ENCODE measurements at places on chromosomes 12 and 14.
A peak's percentile ranks its signal among the peaks of the same experiment; 100 is the strongest.

- H3K36me3 ChIP-seq = peaks cover 3% of the 10 kb centered on the region
- H3K4me3 ChIP-seq = no peak overlapping the region
- H3K27me3 ChIP-seq = no peaks in the 10 kb centered on the region
- H3K4me1 ChIP-seq = peaks cover 9% of the 10 kb centered on the region
- no peak for DNase-seq
These were observed 88.5 kb downstream of the PAPLN start for GRCh38 chr14:73325630-73326299.

GRCh38 chr14:99479906-99480869 is at the start of gene SETD3:
TSS of gene SETD3 (minus strand) at chr14:99480859. CDS start at chr14:99465805, 15,054 bp downstream.
- peaks cover 21% of the 10 kb centered on the region for H3K4me1 ChIP-seq
- no peaks in the 10 kb centered on the region for H3K36me3 ChIP-seq
- peak within 1 kb of the TSS; percentile 94 for H3K27ac ChIP-seq
- no peaks in the 10 kb centered on the region for H3K27me3 ChIP-seq
- H3K4me3 ChIP-seq = peak within 1 kb of the TSS; percentile 94

- H3K4me3 ChIP-seq = no peak within 1 kb of the TSS
- H3K27ac ChIP-seq = no peak within 1 kb of the TSS
- no peaks in the 10 kb centered on the region for H3K4me1 ChIP-seq
- no peak for DNase-seq
These were observed at the start of gene OR6S1 for GRCh38 chr14:20641591-20641990. TSS of gene OR6S1 (minus strand) at chr14:20641691. CDS start at chr14:20641691, 0 bp downstream.

GRCh38 chr12:28110329-28110728 is 79.9 kb upstream of the CCDC91 start:
- H3K36me3 ChIP-seq = no peaks in the 10 kb centered on the region
- no peaks in the 10 kb centered on the region for H3K27me3 ChIP-seq
- DNase-seq = no peak
- H3K4me3 ChIP-seq = no peak overlapping the region
- no peaks in the 10 kb centered on the region for H3K4me1 ChIP-seq

- H3K4me3 ChIP-seq = no peak overlapping the region
- no peak for DNase-seq
- no peaks in the 10 kb centered on the region for H3K4me1 ChIP-seq
These were observed 46.2 kb downstream of the DPF3 start for GRCh38 chr14:72847721-72848120.

GRCh38 chr12:98137278-98137677 is 378.1 kb upstream of the TMPO start:
- H3K4me3 ChIP-seq = no peak overlapping the region
- no peak overlapping the region for H3K27ac ChIP-seq
- no peaks in the 10 kb centered on the region for H3K27me3 ChIP-seq
- DNase-seq = no peak

DNA sequence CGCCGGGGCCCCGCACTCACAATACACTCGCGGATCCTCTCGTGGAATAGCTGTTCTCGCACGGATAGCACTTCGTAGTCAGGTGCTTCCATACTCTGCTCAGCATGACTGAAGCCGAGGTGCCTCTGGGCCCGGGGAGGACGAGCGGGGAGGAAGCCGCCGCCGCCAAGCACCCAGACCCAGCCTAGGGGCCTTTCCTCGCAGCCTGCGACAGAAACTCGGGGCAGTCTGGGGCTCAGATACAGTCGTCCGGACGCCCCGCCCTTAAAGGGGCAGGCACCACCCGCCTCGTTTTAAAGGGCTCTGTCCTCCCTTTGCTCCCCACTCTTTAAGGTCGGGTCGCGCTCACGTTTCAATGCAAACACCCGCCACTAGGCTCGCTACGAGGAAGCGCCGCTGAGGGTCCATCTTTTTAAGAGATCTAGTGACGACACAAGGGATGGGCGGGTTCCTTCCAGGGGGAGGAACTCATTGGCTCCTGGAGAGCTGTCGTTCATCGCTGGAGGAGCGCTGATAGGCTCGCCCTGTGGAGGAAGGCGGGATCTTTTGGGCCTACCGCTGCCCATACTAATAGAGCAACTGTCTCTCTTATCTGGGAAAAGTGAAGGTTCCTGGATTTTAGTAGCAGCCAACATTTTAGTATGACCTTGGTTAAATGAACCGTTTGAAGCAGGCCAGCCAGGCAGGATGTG is at the start of gene LMBR1L:
Gene LMBR1L, minus strand, starts transcription at position 384 of the 692 bp plus-strand sequence. Its CDS starts 292 bp downstream, at position 92.
- peak; percentile 94 for DNase-seq
- H3K27ac ChIP-seq = peak within 1 kb of the TSS; percentile 94
- peaks cover 6% of the 10 kb centered on the region for H3K36me3 ChIP-seq
- H3K27me3 ChIP-seq = no peaks in the 10 kb centered on the region

- H3K4me1 ChIP-seq = peaks cover 8% of the 10 kb centered on the region
- H3K4me3 ChIP-seq = no peak overlapping the region
- no peaks in the 10 kb centered on the region for H3K27me3 ChIP-seq
- no peak overlapping the region for H3K27ac ChIP-seq
- H3K36me3 ChIP-seq = no peaks in the 10 kb centered on the region
These were observed 25.4 kb downstream of the PPM1A start for GRCh38 chr14:60274448-60274847.

GRCh38 chr14:99516156-99516870 is 35.1 kb downstream of the CCNK start:
- H3K27ac ChIP-seq = no peak overlapping the region
- H3K4me3 ChIP-seq = no peak overlapping the region
- no peak for DNase-seq
- peaks cover 5% of the 10 kb centered on the region for H3K4me1 ChIP-seq
- no peaks in the 10 kb centered on the region for H3K27me3 ChIP-seq

GRCh38 chr14:70073924-70074566 is 114.7 kb downstream of the SLC8A3 start:
- H3K27me3 ChIP-seq = no peaks in the 10 kb centered on the region
- H3K36me3 ChIP-seq = no peaks in the 10 kb centered on the region
- H3K27ac ChIP-seq = no peak overlapping the region
- DNase-seq = no peak
- no peak overlapping the region for H3K4me3 ChIP-seq

DNA sequence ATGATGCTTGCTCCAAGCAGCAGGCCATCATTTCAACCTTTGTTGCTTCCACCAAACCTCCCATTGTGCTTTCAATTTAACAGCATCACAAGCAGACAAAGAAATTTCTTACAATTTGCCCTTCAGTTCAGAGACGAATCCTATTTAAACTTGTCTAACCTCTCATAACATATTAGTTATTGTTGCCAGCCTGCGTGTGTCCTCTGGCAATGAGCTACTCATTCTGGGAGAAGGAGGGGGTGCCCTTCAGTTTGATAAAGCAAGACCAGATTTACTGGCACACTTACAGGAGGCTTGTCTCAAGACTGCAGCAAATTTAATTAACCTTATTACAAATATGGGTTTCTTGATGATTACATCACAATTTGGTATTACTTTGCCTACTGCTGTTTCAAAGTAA is 203.6 kb upstream of the SOX5 start:
- no peaks in the 10 kb centered on the region for H3K36me3 ChIP-seq
- no peaks in the 10 kb centered on the region for H3K27me3 ChIP-seq
- no peak overlapping the region for H3K4me3 ChIP-seq
- no peak for DNase-seq
- H3K27ac ChIP-seq = no peak overlapping the region
- H3K4me1 ChIP-seq = no peaks in the 10 kb centered on the region

DNA sequence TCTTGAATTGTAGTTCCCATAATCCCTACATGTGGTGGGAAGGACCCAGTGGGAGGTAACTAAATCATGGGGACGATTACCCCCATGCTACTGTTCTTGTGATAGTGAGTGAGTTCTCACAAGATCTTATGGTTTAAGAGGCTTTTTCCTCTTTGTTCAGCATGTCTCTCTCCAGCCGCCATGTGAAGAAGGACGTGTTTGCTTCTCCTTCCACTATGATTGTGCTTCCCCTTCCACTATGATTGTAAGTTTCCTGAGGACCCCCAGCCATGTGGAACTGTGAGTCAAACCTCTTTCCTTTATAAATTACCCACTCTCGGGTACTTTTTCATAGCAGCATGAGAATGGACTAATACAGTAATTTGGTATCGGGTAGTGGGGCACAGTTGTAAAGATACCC is 97.3 kb downstream of the PPP1R12A start:
- no peak for DNase-seq
- no peak overlapping the region for H3K27ac ChIP-seq
- H3K4me1 ChIP-seq = peaks cover 6% of the 10 kb centered on the region
- H3K36me3 ChIP-seq = peaks cover 3% of the 10 kb centered on the region

DNA sequence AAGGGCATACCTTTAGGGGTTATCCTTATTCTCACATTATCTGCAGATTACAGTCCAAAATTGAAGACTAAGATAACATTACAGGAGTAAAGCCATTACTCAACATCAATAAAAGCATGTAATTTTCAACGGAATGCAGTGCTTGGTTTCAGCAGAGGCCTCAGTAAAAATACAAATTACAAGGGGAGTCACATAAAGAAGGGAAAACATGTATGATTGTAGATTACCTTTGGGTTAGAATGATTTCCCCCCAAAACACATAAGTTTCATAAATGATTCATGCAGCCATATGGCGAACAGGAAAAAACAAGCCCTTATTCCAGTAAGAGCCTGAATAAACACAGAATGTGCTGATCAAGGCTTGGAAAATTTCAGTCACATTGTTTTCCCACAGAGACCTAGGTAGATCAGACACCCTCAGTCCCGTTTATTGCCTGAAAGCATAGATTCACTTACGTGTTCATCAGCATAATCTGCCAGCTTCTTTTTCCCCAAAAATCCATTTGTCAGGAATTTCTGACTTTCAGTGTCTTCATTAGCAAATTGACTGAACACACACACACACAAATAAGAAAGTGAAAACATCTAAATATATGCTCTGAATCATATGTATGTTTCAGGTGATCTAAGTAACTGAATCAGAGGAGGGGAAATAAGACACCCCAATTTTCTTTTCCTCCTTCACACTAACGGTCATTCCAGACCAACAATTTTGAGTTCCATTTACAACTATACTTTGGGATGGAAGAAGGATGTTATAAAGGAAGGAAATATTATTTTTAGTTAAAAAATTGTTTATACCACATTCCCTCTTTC is 37.5 kb downstream of the SLC38A4 start:
- no peak overlapping the region for H3K27ac ChIP-seq
- H3K4me3 ChIP-seq = no peak overlapping the region
- DNase-seq = no peak
- no peaks in the 10 kb centered on the region for H3K4me1 ChIP-seq
- no peaks in the 10 kb centered on the region for H3K27me3 ChIP-seq

GRCh38 chr12:71011261-71011660 is 90.7 kb upstream of the PTPRR start:
- no peak overlapping the region for H3K27ac ChIP-seq
- H3K36me3 ChIP-seq = no peaks in the 10 kb centered on the region
- DNase-seq = no peak
- H3K4me1 ChIP-seq = no peaks in the 10 kb centered on the region

DNA sequence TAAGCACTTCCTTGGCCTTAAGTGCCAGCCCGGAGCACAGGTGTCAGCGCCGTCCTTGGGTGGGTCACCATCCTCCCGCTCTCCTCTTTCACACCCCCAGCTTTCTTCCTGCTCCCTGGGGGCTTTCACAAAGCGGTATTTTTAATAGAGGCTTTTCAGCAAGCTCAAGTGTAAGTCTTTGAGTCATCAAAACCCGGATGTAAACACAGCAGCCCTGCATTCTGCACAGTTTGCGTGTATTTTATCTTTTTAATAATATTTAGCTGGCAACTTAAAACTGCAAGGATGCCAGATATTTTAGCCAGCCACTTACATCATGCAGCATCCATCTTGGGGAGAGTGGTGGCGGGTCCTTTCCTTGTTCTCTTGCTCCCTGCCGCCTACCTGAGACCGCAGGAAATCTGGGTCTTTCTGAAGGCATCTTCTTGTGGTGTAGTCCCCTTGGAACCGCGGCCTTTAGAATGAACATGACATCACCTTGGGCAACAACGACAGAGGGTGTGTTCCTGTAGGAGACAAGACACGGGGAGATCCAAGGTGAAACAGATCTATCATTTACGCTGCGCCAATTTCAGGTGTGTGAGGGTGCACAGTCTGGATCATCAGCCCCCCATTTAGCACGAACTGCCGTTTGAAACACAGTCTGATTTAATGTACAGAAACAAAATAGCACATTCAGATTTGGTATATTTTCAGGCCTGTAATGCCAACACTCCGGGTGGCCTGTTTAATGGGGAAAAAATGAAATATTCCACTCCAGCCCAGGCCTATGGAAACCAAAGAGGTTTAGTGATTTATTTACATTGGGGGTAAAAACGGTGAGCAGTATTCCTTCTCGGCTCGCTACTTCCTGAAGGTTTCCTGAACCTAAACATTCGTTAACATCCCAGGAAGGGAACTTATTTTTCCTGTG is 12.5 kb upstream of the IRF2BPL start:
- peak overlapping the region; percentile 28 for H3K4me3 ChIP-seq
- peaks cover 86% of the 10 kb centered on the region for H3K4me1 ChIP-seq
- H3K27me3 ChIP-seq = no peaks in the 10 kb centered on the region
- DNase-seq = peak; percentile 79
- H3K27ac ChIP-seq = peak overlapping the region; percentile 92
- no peaks in the 10 kb centered on the region for H3K36me3 ChIP-seq

DNA sequence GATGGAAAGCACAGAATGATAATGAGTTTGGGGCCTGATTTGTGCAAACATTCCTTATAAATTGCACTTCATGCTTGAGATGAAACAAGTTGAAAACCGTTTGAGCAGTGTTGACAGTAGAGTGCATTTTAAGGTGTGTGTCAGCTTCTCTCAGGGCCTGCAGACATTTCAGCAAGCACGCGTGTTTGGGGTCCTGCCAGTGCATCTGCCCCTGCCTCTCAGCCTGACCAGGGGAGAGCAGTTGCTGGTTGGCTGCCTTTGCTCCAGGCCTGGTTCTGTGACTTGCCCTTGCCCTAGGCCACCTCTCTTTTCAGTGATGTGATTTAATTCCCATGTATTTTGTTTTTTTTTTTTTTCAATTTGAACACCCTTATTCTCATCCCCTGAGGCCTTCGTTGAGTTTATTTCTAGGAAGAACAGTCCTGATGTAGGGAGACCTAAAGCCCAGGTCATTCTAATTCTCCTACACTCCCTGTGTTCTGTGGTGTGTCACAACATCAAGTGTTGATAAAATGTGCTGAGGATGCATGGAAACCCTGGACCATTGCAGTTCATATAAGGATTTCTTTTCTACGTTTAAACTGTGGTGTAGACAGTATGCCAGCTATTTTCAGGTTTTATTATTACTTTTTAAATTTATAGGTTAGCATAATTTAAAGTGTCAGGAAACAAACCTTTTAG is 40.1 kb upstream of the AMN start:
- H3K27me3 ChIP-seq = no peaks in the 10 kb centered on the region
- H3K4me1 ChIP-seq = no peaks in the 10 kb centered on the region
- no peak for DNase-seq
- no peak overlapping the region for H3K27ac ChIP-seq
- no peak overlapping the region for H3K4me3 ChIP-seq

- no peak overlapping the region for H3K4me3 ChIP-seq
- peaks cover 4% of the 10 kb centered on the region for H3K27me3 ChIP-seq
- H3K36me3 ChIP-seq = no peaks in the 10 kb centered on the region
- H3K4me1 ChIP-seq = no peaks in the 10 kb centered on the region
These were observed 4.2 kb downstream of the CCDC60 start for GRCh38 chr12:119338593-119339363.

GRCh38 chr12:129902371-129903091 is 1.3 kb downstream of the TMEM132D start:
- no peaks in the 10 kb centered on the region for H3K36me3 ChIP-seq
- DNase-seq = no peak
- peaks cover 2% of the 10 kb centered on the region for H3K27me3 ChIP-seq
- H3K4me1 ChIP-seq = no peaks in the 10 kb centered on the region
- H3K4me3 ChIP-seq = no peak overlapping the region
- H3K27ac ChIP-seq = no peak overlapping the region
